ENCODE measurements at places on chromosomes 4 and X.

- DNase-seq, result no peak
Observed at GRCh38 chrX:129626026-129626425, 28.7 kb downstream of the APLN start.

GRCh38 chr4:107930821-107931774 is at the start of gene CYP2U1:
CYP2U1 (plus strand) TSS chr4:107931549; CDS start chr4:107931644, 95 bp downstream.
- peak; percentile 2 for DNase-seq

DNA sequence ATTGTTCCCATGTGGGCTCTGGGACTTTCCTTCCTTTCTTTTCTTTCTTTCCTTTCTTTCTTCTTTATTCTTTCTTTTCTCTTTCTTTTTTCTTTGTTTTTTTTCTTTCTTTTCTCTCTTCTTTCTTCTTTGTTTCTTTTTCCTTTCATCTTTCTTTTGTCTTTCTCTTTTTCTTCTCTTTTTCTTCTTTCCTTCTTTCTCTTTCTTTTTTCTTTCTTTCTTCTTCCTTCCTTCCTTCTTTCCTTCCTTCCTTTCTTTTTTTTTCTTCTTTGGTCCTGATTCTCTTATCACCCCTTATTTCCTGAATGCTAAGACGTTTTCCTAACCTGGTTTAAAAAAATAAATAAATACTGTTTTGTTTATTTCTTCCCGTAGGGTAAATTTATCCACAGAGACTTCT is 93.2 kb downstream of the CRLF2 start:
- no peak for DNase-seq

- no peak for DNase-seq
Observed at GRCh38 chr4:1393866-1394265, 12.4 kb downstream of the NKX1-1 start.

- DNase-seq, result no peak
Observed at GRCh38 chr4:102599455-102599854, 98.3 kb downstream of the NFKB1 start.

DNA sequence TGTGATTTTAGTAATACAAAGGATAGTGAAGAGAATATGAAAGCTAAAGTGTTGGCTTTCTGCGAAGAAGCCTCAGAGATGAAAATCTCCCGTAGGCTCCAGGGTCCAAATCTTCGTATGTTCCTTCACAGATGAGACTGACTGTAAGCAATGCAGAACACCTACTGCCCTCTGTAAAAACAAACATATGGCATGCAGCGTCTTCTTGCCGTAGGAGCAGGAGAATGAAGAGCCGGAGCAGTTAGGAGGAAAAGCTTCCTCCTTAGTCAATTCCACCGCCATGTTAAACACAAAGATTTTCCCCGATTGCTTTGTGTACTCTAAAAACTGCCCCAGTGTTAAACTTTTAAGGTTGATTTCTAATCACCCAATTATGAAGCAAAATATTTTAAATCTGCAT is 22.5 kb downstream of the RWDD4 start:
- DNase-seq, result no peak

DNA sequence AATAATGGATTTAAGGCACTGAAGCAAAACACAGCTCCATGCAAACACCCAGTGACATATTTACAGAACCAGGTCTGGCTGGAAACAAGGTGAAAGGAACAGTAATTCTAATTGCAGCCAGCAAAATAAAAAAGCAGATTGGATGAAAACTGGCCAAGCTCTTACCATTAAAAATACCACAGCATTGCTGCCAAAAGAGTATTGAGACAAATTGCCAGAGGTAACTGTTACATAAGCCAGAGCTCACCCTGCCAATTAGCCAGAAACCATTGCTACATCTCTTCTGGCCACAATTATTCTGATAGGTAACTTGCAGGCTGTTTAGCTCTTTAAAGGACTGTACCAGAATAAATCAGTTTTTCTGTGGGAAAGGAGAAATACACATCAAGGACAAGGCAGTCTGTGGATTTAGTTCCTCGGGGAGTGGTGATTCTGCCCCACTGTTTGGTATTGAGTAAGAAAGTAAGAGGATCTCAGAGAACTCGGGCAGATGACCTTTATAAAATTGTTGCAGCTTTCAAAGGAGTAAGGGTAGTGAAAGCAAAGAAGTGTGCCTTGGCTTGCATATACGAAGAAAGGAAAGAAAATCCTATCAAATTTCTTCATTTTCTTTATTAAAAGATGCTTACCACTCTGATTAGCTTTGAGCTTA is 369.5 kb downstream of the PPP3CA start:
- DNase-seq, result no peak

GRCh38 chr4:1720163-1720983 is 750 bp downstream of the TMEM129 start:
- no peak for DNase-seq

DNA sequence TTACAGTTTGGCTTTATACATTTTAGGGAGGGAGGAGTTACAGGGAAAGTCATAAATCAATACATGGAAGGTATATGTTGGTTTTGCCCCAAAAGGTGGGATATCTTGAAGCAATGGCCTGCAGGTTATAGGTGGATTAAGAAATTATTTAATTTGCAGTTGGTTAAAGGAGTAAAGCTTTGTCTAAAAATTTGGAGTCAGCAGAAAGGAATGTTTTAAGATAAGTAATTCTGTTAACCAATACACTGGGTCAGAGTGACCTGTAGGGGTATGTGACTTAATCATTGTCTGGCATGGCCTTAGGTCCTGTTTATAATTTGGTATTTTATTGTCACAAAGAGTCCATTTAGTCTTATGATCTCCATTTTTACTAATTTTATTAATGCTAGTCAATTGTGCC is 115.0 kb downstream of the AGTR2 start:
- no peak for DNase-seq

GRCh38 chr4:185201977-185202962 is 1.5 kb downstream of the CFAP97 start:
- DNase-seq, result no peak

DNA sequence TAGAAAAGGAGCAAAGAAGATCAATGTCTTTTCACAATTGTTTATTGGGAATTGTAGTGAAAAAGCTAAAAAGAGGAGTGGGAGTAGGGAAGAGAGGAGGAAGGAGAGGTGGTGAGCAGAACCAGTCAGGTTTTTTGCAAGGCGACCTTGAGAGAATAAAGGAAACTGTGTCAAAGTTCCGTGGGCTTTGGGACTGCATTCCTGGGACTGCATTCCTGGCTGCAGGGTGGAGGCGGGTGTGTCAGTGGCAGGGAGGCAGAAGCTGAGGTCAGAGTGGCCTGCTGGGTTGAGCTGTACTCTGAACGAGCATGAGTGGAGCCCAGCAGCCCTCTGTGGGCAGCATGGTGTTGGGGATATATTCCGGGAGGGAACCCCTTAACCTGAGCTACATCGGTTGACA is 66.8 kb upstream of the UCP1 start:
- no peak for DNase-seq

DNA sequence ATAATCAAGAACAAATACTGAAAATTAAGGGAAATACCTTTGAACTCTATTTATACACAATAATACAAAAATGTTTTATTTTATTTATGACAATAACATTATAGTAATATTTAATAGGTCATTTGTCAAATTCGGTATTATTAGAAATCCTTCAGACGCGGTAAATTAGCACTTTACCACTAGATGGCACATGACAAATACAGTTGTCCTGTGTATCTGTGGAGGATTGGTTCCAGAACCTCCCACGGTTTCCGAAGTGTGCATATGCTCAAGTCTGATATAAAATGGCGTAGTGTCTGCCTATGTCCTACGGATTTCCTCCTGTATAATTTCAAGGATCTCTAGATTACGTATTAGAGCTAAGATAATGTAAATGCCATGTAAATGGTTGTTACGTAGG is 8.1 kb upstream of the LINC00632 start:
- no peak for DNase-seq

- DNase-seq, result no peak
Observed at GRCh38 chrX:130416785-130417184, 15.0 kb downstream of the RBMX2 start.

GRCh38 chr4:85149676-85150075 is 183.2 kb upstream of the WDFY3 start:
- no peak for DNase-seq

DNA sequence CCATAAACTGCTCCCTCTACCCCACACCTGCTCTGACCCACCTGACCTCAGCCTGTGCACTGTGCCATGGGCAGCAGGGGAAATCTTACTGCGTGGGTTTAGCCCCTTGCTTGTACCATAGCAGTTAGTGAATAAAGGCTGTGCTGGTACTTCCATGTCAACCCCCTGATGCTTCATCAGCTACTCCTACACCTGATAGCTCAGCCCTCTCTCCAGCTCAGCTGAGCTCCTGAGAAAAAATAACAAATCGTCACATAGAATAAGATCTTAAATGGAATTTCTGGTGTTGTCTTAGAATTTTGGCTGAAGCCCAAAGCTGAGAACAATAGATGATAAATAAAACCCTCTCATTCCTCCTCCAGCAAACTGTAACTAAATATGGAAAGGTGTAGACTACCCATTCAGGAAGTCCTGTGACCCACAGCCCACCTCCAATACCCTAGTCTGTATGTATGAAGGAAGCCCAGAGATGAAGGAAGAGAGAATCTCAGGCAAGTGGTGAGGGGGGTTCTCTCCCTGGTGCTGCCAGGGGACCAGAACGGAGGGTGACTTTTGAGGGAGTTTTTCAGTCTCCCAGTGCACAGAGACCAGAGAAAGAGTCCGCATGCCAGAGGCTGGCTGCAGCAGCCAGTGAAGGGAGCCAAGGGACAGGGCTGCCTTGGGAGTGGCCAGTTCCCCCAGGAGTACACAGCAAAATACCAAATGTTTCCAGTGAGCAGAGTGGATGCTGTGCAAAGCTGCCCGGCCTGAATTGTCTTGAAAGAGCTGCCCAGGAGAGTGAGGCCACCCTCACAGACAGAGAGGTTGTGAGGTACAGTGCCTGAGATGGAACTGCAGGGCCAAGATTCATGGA is 227.3 kb downstream of the QDPR start:
- no peak for DNase-seq

DNA sequence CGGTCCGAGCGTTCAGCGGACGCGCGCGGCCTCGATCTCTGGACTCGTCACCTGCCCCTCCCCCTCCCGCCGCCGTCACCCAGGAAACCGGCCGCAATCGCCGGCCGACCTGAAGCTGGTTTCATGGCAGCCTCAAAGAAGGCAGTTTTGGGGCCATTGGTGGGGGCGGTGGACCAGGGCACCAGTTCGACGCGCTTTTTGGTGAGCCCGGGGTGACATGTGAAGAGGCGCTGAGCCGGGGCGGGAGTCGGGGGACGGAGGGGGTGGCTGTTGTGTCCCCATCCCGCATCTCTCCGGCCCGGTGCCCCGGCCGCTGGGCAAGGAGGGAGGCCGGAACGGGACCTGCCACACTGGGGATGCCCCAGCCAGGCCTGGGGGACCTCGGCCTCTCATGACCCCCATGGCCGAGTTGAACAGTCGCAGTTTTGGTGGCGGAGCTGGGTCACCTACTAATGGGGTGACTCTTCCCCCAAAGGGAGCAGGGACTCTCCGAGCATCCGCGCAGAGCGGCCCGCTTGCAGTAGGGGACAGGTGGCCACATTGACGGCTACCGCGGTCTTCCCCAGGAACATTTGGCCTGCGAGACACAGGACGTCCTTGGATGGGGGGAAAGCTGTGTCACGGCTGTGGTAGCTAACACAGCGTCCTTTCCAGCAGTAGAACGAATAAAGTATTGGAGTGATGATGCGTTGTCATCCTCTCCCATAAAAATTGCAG is at the start of gene GK:
Gene GK, plus strand, starts transcription at position 9 of the 717 bp plus-strand sequence. Its CDS starts 115 bp downstream, at position 124.
- DNase-seq, result peak; percentile 0

GRCh38 chr4:28754376-28754775 is 1893.7 kb downstream of the STIM2 start:
- no peak for DNase-seq

GRCh38 chrX:134737721-134738369 is 79.6 kb upstream of the PLAC1 start:
- DNase-seq, result no peak

DNA sequence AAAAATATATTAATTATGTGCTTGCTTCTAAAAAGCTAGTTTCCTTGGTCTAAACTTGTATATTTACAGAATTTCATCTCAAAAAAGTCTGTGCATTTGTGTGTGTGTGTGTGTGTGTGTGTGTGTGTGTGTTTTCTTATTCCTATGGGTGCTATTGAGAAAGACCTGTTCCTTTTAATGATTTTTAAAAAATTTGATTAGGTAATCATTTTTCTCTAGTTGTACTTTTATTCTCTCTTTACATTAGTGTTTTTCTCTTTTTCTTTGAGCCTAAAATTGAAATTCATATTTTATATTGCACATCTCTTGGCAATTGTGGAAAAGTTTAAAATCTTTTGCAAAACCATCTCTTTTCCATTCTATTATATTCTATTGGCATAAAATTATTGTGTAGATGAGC is 690.4 kb upstream of the NDST4 start:
- no peak for DNase-seq

DNA sequence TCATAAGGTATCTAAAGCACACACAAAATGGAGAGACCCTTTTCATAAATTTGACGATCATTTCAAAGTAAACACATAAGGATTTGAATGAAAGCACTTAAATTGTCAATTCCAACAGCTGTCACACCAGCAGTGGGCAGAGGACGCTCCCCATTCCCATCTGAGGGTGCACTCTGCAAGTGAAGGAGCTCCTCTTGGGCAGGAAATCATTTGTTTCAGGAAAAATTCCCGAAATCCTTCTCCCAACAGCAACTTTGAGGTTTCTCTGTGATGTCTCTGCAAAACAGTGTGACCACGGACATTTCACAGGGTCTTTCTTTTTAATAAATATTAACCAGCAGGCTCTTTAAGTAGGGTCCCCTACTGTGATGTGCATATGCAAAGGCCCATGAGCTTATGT is 111.0 kb downstream of the EPHA5 start:
- DNase-seq, result no peak

DNA sequence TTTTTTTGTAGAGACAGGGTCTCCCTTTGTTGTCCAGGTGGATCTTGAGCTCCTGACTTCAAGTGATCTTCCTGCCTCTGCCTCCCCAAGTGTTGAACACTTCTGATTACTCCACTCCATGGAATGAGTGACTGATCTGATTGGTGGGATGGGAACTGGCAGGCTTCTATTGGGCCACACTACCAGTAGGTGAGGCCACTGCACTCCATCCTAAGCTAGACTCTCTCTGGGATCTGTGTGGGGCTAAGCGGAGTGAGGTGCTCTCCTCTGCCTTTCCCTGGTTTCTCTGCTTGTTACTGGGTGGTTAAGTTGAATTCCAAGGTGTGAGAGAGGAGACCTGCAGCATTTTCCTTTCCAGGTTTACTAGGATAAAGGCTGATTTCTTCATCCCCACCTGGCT is 58.7 kb downstream of the ENOPH1 start:
- DNase-seq, result no peak

DNA sequence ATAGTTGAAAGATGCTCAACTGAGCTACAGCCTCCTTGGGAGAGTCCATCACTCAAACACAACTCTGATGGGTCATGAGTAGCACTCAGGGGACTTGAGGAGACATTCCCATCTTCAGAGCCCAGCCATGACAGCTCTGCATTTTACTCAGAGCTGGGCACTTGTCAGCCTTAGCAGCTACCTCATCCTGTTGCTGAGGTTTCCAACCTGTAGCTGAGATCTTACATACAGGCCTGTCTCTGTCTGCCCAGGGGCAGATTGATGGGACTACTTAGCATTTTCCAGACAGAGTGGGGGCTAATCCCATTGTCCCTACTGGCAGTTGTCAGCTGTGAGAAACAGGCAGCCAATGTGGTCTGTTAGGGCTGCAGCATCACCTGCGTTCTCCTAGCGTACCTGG is 3.5 kb downstream of the FHDC1 start:
- no peak for DNase-seq
